Activated naive CD4-positive, alpha-beta T cell treated with Interleukin-2 at 50 U/mL for 16 hours (primary cell): ENCODE measurements at places on chromosomes 5 and 9.

DNA sequence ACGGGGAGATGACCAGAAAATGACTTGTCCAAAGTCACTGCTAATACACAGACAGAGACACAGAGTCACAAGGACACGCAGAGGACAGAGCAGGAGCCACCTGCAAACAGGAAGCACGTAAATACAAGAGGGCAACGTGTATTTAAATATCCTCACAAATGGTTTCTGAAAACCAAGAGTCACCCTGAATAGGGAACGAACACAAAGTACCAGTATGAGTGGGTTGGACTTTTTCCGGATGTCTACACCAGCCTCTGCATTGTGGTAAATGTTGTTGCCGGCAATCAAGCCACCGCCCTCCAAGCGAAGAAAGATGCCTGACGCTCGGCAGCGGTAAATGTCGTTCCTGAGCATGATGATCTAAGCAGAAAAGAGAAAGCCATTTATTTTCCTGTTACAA is 44.5 kb downstream of the FBXO10 start:
- DNase-seq = peak; percentile 70

DNA sequence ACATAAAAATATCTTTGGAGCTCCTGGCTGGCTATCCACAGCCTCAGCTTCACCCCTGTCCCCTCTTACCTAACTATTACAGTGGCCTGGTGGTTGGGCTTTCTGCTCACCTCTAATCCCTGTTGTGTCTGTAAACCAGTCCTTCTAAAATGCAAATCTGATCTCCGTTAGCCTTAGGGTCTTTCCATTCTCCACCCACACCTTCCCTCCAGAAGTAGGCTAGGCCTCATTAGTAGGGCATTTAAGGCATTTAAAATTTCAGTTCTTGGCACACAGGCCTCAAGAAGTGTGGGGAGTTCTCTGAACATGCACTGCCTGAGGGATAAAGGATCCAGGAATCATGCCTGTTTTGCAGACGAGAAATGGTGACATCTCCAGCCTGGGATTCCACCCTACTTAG is 26.4 kb upstream of the STC2 start:
- DNase-seq = no peak

DNA sequence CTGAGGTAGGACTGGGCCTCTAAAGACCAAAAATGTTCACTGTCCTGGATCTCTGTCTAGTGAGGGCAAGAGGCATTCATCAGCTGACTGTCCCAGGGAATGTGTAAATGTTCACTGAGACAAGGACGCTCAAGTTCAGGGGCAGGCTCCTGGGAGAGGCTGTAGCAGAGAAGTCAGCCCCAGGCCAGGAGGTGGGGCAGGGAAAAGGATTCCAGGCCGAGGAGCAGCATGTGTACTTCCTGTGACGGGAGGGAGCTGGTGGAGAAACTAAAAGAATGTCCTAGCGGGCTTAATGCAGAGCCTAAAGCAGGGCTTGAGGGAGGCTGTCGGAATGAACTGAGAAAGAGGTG is 205.8 kb downstream of the GABBR2 start:
- DNase-seq = no peak

DNA sequence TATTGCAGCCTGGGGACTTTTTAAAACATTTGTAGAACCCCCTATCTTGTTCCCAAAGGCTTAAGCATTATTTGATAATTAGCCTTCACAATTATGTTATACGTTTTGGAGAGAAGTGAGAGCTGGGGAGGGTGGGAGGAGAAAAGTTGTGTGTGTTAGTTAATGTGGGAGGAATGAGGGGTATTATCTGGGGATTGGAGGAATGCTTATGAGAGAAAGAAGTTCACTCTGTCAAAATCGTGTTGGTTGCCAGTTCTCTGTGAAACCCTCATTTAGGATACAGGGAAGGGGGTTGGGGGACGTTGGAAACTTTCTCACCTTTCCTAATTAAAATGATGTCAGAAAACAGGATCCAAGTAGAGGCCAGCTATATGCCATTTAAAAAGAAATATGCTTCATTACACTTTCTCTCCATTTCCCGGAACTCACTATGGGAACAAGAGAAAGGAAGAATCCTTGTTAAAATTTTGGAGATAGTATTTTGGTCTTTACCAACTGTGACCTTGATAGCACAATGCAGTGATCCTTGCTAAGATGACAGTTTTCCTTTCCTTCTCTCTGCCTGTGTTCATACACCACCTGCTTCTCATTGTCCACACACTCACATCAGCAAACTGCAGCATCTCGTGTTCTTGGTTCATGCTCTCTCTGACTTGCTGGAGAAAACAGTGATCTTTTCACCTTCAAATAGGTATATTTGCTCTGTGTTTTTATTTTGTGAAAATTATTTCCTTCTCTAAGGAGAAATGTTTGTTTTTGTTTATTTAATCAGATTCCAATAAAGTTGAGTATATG is 336.7 kb upstream of the CLINT1 start:
- DNase-seq = no peak

GRCh38 chr5:131281133-131281867 is 17.4 kb downstream of the CDC42SE2 start:
- DNase-seq = no peak

DNA sequence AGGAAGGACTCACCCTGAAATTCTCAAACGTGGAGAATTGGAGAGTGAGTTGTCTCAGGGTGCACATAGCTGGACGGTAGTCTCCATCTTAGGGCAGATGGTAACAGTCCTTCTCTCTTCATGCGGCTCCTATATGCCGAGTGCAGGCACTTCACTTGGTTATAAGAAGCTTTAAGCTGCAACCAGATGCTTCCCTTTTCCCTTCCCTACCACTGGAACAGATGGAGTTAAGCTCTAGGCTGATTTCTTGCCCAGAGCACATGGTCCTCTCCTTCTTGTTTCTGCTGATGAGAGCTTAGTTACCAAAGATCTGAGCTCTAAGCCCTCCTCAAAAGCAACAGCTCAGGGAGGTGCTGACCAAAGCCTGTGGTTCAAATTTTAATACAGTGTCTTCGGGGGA is 355.7 kb downstream of the ARHGEF28 start:
- DNase-seq = no peak

GRCh38 chr9:82091100-82091499 is 102.5 kb downstream of the SPATA31D1 start:
- no peak for DNase-seq

DNA sequence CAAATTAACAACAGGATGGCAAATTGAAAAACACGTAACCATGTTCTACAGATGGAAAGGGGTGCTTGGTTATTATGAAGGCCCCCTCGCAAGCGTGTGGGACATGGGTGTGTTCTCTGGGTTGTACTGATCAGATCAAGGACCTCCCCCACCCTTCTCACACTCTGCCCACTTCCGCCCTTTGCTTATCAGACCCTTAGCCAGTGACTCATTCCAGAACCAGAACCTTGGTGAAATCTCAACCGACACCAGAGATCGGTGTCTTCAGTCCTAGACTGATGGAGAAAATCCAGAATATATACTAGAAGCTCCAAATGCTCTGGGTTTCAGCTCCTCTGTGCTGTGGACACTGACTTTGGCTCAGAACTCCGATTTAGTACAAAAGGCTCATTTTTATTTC is 64.9 kb downstream of the PTTG1 start:
- DNase-seq = peak; percentile 58

- DNase-seq = no peak
Measured at GRCh38 chr9:86924206-86924605, 23.1 kb downstream of the GAS1 start.

DNA sequence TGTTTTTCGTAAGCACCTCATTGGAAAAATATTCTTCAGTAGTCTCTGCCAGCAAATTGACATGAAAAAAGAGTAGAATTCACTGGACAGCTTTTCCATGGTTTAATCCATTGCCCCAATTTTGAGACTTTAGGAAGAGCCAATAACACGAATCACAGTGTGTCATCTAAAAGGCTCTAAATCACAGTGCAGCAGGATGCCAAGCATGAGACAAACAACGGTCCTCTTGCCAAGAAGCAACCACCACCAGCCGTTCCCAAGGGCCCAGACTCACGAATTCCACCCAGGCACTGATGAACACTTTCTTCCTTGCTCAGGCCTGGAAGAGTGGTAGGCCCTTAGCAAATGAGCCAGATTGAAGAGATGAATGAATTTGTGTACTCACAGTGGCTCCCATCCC is 18.3 kb upstream of the IRX4 start:
- DNase-seq = no peak

- DNase-seq = no peak
Measured at GRCh38 chr5:149471406-149472183, 79.6 kb downstream of the CSNK1A1 start.

GRCh38 chr5:90020575-90021538 is 388.7 kb downstream of the CETN3 start:
- DNase-seq = no peak

- no peak for DNase-seq
Measured at GRCh38 chr5:59943452-59944113, 50.1 kb upstream of the PDE4D start.

DNA sequence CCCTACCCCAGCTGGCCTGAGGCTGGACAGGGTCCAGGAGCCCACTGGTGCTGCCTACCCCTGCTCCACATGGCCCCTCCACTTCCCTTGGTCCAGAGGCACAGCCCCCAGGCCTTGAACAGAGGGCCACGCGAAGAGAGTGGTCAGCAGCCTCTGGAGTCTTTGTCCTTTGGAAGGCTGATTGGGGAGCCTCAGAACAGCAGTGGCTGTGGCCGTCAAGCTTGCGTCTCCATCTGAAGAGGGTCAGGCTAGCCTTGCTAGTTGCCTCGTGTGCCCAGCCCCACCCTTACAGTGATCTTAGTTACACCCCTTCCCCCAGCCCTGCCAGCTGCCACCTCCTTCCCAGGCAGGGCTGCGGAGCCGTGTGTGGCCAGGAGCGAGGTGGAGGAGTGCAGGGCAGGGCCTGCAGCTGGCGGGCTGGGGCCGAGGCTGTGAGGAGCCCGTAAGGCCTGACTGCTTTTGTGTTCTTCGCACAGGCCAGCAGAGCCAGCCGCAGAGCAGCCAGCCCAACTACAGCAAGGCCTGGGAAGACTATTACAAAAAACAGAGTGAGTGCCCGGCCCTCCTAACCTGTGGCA is 30.1 kb upstream of the PRDM12 start:
- no peak for DNase-seq

DNA sequence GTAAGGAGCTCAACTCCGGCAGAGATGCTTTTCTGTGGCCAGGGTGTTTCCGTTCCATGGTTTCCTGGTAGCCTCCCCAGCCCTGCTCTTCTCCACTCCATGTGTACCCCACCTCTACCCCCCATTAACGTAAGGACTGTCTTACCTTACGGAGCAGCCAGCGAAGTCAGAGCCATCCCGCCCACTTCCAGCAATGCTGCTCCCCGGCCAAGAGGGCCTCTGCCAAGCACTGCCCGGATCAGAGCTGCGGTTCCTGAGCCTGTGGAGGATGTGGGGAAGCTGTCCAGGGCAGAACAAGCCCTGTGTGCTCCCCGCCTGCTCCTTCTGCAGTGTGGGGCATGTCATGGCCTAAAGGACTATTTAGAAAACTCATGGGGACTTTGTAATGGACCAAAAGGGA is 261.2 kb downstream of the GADD45G start:
- DNase-seq = no peak

DNA sequence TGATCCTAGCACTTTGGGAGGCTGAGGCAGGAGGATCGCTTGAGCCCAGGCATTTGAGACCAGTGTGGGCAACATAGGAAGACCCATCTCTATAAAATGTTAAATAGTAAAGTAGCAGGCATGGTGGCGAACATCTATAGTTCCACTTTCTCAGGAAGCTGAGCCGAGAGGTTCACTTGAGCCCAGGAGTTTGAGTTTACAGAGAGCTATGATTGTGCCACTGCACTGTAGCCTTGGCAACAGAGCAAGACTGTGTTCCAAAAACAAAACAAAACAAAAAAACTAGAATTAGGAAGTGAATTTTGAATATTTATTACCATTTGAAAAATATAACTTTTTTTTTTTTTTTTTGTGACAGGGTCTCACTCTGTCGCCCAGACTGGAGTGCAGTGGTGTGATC is 26.8 kb upstream of the PAX5 start:
- DNase-seq = no peak

DNA sequence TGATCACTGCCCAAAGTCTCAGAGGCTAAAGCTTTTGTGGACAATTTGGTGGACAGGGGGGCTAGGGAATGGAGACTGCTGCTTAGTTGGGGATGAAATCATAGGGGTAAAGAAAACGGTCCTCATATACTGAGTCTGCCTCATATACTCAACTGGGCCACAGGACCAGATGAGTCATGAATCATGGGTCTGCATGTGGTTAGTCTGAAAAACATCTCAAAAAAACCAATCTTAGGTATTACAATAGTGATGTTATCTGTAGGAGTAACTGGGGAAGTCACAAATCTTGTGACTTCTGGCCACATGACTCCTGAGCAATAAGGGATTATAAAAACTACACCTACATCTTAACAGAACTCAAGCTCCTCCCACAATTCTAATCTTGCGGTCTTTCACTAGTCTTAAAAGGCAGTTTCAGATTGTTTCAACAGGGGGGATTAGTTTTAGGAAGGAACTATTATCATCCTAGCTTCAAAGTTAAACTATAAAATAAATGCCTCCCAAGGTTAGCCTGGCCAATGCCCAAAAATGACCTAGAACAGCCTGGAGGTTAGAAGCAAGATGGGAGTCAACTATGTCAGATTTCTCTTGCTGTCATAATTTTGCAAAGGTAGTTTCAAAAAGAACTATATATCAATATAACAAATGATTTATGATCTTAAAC is 17.5 kb downstream of the TMEM161B start:
- DNase-seq = peak; percentile 21

GRCh38 chr5:152164860-152165259 is 240.2 kb upstream of the GLRA1 start:
- no peak for DNase-seq

GRCh38 chr9:18504707-18505106 is 30.8 kb downstream of the ADAMTSL1 start:
- no peak for DNase-seq

DNA sequence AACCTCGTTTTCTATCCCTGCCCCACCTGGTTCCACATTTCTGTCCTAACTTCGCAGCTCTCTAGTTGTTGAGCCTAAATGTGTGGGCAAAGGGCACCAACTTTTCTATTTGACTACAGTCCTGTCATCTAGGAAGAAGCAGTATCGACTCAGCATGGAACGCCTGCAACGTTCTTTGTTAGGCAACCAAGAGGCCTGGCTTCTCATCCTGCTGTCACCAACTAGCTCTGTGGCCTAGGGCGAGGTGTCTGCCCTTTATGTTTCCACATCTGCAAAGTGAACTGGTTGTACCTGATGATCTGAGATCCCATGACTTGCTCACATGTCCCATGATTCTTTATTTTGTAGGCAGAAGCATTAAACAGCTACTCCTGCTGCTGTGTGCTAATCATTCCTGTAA is 248.9 kb downstream of the ADAMTSL1 start:
- DNase-seq = no peak

- no peak for DNase-seq
Measured at GRCh38 chr9:34876096-34876495, 82.0 kb upstream of the PHF24 start.

DNA sequence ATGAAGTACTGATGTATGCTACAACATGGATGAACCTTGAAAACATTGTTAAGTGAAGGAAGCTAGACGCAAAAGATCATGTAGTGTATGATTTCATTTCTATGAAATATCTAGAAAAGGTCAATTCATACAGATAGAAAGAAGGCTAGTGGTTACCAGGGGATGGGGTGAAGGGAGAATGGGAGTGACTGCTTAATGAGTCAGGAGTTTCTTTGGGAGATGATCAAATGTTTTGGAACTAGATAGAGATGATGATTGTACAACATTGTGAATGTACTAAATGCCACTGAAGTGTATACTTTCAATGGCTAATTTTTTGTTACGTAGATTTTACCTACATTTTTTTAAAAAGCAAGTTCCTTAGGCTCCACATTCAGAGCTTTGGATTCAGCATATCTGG is 14.9 kb upstream of the DELE1 start:
- no peak for DNase-seq
